ENCODE measurements at places on chromosomes 3 and 15.

- no peak for DNase-seq
Observed at GRCh38 chr3:79497447-79498111, 270.2 kb downstream of the ROBO1 start.

- no peak for DNase-seq
Observed at GRCh38 chr3:16842272-16843270, 42.2 kb upstream of the PLCL2 start.

GRCh38 chr15:59143281-59143680 is 38.3 kb downstream of the CCNB2 start:
- DNase-seq: no peak

GRCh38 chr15:61700803-61701202 is 359.4 kb downstream of the VPS13C start:
- DNase-seq: no peak

DNA sequence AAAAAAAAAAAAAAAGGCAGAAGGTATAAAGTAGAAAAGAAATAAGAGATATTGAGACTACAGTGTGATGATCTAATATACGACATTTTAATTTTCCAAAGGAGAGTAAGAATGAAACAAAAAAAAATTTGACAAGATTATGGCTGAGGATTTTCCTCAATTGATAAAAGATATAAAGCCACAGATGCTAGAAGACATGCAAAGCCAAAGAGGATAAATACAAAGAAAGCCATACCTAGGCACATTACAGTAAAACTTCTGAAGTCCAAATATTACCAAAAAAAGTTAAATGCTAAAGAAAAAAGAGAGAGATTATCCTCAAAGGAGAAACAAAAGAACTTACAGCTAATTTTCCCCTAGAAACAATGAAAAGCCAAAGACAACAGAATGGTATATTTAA is 20.3 kb upstream of the SUSD5 start:
- DNase-seq: no peak

DNA sequence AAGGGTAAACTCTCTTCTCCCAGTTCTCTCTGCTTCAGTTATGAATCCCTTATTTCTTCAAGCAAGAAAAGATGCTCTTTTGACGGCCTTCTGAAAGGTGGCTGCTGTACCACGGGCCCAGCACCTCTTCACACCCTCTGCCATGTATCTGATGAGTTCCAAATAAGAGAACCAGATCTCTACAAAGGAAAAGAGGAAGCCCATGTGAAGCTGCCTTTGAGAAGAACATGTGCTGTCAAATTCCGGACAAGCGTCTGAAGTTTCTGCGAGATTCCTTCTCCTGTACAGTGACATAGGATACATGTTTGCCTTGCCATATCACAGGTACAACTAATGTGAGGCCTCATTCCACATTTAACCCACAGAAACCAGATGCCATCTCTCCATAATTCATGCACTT is 59.2 kb downstream of the SH3BP5 start:
- DNase-seq: no peak

DNA sequence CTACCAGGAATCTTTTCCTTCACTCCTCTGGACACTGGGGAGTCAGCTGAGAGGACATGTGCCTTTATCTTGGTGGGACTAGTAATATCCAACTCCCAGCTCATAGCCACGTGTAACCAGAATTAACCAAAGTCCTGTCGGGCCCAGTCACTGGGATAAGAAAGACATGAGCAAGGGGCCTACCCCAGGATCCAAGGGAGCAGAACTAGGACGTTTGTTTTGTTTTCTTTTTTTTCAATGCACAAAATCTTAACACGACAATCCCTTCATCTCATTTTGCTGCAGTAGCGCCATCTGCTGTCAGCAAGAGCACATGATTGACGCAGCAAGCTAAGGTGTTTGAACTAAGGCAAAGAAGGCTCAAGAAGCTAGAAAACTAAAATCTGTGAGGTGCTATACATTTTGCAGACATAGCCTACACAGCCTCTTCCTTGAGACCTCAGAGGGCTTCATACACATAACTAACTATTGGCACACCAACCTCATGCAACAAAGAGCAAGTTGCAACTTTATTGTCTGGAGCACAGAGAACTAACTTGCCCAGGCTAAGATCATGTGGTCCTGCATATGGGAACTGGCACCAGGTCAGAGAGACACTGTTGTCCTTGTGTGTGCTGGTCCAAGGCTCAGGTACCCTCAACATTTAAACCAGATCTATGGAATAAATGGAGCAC is 43.6 kb downstream of the RLBP1 start:
- DNase-seq: no peak

- DNase-seq: no peak
Observed at GRCh38 chr3:176032043-176032442, 1165.2 kb downstream of the TBL1XR1 start.

DNA sequence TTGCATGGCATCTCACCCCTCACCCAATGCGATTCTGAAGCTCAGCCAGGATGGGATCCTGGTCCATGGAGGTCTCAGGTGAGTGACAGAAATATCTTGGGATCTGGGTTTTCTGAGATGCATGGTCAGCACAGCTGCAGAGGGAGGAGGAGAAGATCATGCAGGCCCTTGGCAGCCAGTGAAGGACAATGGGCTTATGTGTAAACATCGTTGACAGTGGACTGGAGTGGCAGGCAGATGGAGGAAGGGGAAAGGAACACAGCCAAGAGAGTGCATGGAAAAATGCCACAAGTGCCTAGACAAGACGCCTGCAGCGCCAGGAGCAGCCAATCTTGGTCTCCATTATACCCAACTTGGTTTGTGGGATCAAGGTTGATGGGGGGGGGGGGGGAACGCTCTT is 347.9 kb downstream of the MCTP2 start:
- DNase-seq: no peak

DNA sequence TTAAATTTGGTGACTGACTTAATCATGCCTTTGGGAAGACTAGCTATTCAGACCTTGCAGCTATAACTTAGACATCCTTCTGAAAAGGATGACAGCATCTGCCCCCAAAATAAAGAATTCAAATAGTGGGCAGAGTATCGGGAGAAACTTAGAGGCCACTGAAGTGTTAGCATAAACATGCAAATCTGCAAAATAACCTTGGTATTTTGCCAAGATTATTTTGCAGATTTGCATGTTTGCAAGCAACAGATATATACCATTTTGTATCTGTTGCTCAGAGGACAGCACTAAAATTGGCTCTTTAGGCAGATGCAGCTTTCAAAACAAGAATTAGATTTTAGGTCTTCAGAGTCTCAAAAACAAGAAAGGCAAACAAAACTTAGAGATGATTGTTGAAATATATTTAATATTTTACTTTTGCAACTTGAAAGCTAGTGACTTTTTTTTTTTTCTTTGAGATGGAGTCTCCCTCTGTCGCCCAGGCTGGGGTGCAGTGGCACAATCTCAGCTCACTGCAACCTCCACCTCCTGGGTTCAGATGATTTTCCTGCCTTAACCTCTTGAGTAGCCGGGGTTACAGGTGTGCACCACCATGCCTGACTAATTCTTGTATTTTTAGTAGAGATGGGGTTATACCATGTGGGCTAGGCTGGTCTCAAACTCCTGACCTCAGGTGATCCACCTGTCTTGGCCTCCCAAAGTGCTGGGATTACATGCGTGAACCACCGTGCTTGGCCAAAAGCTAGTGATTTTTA is 47.8 kb downstream of the KBTBD8 start:
- DNase-seq: no peak

Data from 8988T (cell line).